ENCODE measurements at places on chromosomes 4 and X.

DNA sequence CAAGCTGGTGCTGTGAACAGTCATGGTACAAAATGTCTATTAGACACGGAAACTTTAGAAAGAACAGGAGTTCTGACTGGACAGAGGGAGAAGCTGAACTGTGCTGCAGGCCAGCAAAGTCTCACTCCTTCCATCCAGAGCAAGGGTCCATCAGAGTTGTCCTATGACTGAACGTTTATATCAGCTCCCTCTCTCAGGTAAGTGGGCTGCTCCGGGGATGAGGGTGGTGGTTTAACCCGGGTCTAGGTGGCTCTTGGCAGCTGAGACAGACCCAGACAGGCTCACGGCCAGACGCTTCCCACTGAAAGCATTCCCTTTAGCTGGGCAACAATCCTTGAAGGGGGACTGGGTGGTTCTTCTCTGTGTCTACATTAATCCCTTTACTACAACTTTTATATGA is 385.0 kb upstream of the SMIM31 start:
- DNase-seq: no peak

DNA sequence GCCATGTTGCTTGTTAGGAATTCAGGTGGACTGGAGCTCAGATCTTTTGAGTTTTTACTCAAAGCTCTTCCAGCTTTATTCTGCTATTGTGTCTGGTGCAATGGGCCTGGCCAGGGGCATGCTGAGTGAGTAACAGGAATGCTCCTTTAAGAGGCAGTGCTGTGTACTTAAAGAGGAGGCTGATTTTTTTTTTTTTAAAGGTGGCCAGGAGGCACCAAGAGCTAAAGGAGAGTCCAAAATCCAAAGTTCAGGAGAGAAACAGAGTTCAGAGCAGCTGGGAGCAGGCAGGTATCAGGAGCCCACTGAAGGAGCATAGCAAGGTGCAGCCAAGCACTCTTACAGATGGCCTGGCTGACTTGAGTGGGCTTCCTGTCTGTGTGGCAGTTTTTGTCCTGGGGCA is 178.7 kb downstream of the FMR1NB start:
- no peak for DNase-seq

DNA sequence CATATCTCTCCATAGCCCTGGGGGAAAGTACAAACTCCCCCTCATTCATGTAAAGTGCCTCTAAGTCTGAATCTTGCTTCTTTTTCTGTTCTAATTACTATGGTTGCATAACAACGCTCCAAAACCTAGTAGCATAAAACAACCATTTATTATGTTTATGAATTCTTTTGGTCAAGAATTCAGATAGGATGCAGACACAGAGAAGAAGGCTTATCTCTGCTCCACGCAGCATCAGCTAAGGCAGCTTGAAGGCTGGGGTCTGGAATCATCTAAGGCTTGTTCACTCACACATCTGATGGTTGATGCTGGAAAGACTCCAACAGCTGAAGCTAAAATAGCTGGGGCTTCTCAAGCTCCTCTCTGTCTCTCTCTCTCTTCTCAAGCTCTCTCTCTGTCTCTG is 564.5 kb downstream of the ZNF674 start:
- no peak for DNase-seq

- DNase-seq: peak; percentile 64
These were observed 797 bp downstream of the PKD2 start for GRCh38 chr4:88008122-88008742.

- DNase-seq: no peak
These were observed 96.0 kb downstream of the WFS1 start for GRCh38 chr4:6365545-6366086.

DNA sequence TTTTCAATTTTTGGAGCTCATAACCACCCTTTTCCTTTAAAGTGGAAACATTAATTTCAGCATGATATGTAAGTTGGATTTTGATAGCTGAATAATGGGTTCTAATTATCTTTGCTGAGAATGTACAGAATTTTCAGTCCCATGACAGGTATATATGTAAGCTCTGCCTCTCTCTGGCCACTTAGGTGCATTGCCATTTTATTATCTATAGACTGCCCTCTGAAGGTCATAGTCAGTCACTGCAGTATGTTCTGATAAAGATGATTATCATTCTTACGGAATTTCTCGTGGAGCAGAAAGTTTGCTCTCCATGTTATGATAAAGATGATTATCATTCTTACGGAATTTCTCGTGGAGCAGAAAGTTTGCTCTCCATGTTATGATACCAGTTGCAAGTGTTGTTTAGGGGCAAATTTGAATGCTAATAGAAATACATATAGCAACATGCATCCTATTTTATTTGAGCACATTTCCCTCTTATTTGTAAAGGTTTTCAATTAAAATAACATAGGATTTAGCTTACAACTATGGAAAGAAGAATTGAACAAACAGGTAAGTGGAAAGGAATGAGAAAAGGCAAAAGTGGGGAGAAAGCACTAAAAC is 10.4 kb downstream of the AFP start:
- peak; percentile 89 for DNase-seq

GRCh38 chrX:105273326-105273725 is 52.8 kb upstream of the TEX13A start:
- DNase-seq: no peak

DNA sequence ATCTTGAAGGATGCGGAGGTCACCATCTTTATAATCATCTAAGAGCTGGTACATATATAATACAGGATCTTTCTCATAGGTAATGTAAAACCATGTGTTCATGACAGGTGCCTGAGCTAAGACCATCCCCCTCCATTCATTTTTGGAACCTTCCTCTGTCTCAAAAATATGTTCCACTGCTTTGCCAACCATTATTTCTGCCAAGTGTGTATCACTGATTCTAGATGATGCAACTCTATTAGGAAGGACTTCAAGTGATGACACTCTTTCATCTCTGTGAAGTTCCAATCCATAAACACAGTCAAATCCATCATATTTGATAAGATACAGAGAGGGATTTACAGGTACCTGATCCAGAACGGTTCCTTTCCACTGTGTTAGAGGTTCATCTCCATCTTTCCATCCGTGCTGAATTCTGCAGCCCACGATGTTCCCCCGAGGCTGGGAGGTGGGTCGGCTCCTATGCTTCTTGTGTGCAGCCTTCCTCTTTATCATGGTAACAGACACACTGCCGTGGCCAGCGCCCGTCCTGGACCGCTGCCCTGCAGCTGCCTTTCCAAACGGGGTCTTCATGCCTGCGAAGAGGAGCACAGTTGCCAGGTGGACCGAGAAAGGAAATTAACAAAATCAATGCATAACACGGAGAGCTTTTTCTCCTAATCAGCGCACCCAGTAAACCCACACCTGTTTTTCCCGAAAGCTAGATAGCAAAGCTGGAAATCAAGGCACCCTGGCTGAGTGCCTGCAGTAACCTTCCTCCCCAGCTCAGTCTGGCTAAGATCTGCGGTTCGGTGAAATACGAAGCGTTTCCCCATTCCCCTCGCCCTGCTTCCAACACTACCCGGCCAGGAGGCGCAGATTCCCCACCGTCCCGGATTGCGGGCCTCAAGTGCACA is 718 bp downstream of the SPIN3 start:
- peak; percentile 16 for DNase-seq

GRCh38 chr4:153523941-153524386 is 57.8 kb downstream of the TMEM131L start:
- DNase-seq: no peak

- no peak for DNase-seq
These were observed 320.7 kb upstream of the CLNK start for GRCh38 chr4:11005300-11005699.

- no peak for DNase-seq
These were observed 435.6 kb downstream of the TLL1 start for GRCh38 chr4:166308647-166309046.

- no peak for DNase-seq
These were observed 16.2 kb downstream of the SLC16A2 start for GRCh38 chrX:74437530-74437929.

DNA sequence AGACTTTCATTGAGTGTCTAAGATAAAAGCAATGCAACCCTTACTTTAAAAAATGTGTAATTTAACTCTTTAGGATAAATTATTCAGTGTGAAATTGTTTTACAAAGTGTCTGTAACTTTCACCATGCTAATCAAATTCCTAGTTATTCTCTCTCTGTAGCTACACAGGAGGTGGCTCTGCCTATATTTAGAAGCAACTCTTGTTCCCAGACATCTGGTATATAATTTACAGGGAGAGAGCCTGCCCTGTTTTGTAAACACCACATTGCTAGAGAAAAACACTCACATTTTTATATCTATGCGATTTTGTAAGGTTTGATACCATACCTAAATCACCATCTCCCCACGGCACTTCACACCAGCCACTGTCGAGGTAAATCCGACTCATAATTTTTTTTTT is 35.5 kb upstream of the SPATA4 start:
- no peak for DNase-seq

- DNase-seq: no peak
These were observed 58.5 kb upstream of the CLCN4 start for GRCh38 chrX:10098270-10098713.

- no peak for DNase-seq
These were observed 854.4 kb upstream of the INTU start for GRCh38 chr4:126778348-126778747.

Data from hematopoietic multipotent progenitor cell treated with erythropoietin and hydrocortisone succinate and interleukin-3 and kit ligand, for 4 days (in vitro differentiated cells).